Activated naive CD8-positive, alpha-beta T cell treated with anti-CD3 and anti-CD28 coated beads for 36 hours (primary cell): ENCODE measurements at places on chromosomes 5 and 9. TPM values are rescaled to one million over a fixed set of nuclear protein-coding genes. Genes with fewer than 3 reads are reported as not detected.
A peak's percentile ranks its signal among the peaks of the same experiment; 100 is the strongest.

DNA sequence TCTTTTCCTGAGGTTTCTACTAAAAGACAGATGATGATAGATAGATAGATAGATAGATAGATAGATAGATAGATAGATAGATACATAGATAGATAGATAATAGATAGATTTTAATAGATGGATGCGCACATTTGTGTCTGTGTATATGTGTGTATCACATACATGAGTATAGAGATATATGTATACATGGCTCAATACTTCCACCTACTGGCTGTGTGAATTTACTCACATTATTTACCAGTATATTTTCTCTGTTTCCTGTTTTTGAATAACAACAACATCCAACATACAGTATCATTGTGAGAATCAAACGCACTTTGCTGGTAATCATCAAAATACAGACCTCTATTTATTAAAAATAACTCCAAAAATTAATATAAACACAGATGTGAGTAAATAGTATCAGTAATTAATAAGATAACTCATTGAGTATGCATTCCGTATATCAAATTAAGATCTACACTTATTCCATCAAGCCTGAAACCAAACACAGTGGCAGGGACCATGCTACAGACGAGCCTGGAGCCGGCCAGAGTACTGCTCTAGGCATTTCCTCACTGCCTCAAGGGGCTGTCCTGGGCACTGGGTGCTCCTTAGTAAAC, 338.0 kb downstream of the SEMA5A start:
- DNase-seq: no peak

- no peak for DNase-seq
Measured at GRCh38 chr5:93800988-93801811, 59.8 kb upstream of the POU5F2 start.

- no peak for DNase-seq
Measured at GRCh38 chr5:82397741-82398320, 119.7 kb upstream of the RPS23 start.

GRCh38 chr9:92426501-92427145, 2.4 kb upstream of the OMD start:
- DNase-seq: no peak

DNA sequence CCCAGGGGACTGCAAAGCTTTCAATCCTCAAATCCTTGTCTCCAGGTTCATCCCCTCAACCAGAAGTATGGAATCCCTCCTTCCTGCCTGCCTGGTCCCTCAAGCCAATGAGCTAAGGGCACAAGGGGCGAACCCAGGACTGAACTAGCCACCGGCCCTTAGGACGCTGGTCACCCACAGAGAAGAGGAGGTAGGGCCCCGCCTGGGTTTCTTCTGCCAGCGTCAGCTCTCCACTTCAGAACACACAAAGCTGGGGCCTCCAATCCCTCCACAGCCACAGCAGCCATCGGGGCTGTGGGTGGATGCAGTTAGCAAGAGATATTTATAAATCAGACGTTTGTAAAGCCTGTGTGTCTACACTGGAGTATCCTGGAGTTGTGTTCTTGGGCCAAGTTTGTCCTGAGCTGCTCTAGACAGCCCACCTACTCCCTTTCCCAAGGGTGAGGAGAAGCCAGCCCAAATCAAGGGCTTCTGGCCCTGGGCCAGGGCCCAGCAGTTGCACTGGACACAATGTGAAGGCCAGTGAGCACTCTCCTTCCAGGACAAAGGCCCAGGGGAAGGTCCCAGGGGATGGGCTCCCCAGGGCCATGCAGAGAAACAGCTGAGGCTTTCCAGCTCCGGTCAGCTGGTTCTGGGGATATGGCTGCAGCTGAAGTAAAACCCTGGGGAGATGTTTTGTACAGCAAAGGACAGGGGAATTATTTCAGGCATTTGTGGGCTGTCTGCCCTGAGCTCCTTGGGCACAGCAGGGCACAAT, 18.9 kb downstream of the AMBP start:
- no peak for DNase-seq

DNA sequence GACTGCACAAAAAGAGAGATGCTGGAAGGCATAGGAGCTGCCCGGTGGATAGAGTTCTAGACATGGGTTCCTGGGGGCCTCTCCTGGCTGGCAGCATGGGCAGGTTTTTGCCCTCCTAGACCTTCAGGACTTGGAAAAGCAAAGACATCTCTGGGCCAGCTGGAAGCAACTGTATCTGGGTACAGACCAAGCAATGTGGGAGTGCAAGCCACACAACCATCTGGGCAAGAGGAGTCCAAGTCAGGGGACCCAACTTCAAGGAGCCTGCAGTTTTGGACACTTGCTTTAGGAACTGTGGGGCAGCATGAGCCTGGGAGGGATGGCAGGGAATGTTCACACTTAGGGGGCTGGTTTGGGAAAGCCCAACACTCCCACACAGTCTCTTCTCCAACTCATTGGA, 323.3 kb downstream of the GADD45G start:
- no peak for DNase-seq

- DNase-seq: peak; percentile 41
Measured at GRCh38 chr5:66553916-66554575, 42.1 kb upstream of the MAST4 start.

DNA sequence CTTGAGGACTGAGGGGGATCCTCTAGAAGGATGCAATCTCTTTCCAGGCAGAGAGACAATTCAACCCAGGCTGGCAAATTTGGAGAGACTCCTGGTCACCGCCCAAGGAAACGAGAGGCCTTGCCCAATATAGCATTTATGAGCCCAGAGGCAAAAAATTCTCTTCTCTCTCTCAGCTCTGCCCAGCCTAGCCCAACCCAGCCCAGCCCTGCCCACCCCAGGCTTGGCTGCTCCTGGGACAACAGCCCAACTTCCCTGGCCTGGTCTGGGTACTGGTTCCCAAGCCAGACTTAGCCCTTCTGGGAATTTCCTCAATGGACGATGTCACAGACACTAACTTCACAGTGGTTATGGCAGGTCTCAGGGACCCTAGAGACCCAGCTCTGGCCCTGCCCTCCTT, 116.5 kb downstream of the PSD2 start:
- no peak for DNase-seq

- no peak for DNase-seq
Measured at GRCh38 chr9:113888976-113889375, 12.9 kb downstream of the ZNF618 start.

DNA sequence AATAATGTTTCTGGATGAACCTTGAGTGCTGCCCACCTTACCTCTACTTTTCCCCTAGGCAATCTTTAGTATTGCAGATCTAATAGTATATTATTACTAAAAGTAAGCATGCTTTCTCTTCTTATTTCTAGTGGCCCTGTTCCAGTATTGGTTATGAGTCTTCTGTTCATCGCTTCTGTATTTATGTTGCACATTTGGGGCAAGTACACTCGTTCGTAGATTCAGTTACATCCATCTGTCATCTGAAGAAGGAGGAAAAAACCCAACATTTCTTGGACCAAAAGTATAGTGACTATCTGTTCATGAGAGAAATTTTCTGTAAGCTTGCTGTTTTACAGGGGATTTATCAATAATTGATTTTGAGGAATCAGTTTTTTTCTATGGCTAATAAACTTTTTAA, 8.1 kb downstream of the SEC61B start:
- no peak for DNase-seq

- DNase-seq: no peak
Measured at GRCh38 chr5:44565902-44566301, 176.7 kb upstream of the FGF10 start.

- no peak for DNase-seq
Measured at GRCh38 chr9:124853605-124854143, 414 bp downstream of the WDR38 start.

- no peak for DNase-seq
Measured at GRCh38 chr9:108836319-108836718, 19.5 kb downstream of the ACTL7B start.

GRCh38 chr9:125655691-125656410, 51.2 kb downstream of the MAPKAP1 start:
- DNase-seq: no peak

GRCh38 chr5:100520348-100520747, 14.8 kb upstream of the FAM174A start:
- no peak for DNase-seq

GRCh38 chr5:123391009-123391408, 32.2 kb downstream of the CEP120 start:
- no peak for DNase-seq

PTGR1 gene
- 1.9 TPM for total RNA-seq

PCDH12 gene
- total RNA-seq: 1.3 TPM

GRXCR2 gene
- not detected for total RNA-seq

SLC46A2 gene
- not detected for total RNA-seq

FAM174A gene
- 5.8 TPM for total RNA-seq

ALG2 gene
- total RNA-seq: 27.3 TPM

UBAC1 gene
- 32.6 TPM for total RNA-seq

INSYN2B gene
- total RNA-seq: not detected

CNTNAP3 gene
- total RNA-seq: not detected

GNAQ gene
- total RNA-seq: 22.7 TPM

PCDHGA1 gene
- not detected for total RNA-seq

GLDC gene
- total RNA-seq: 0.68 TPM

PRSS3 gene
- total RNA-seq: not detected
